Amniotic epithelial cell (primary cell): ENCODE measurements at places on chromosomes 1 and 21.

GRCh38 chr1:10210841-10211804 lies 753 bp downstream of the KIF1B start:
- peak; percentile 95 for DNase-seq

DNA sequence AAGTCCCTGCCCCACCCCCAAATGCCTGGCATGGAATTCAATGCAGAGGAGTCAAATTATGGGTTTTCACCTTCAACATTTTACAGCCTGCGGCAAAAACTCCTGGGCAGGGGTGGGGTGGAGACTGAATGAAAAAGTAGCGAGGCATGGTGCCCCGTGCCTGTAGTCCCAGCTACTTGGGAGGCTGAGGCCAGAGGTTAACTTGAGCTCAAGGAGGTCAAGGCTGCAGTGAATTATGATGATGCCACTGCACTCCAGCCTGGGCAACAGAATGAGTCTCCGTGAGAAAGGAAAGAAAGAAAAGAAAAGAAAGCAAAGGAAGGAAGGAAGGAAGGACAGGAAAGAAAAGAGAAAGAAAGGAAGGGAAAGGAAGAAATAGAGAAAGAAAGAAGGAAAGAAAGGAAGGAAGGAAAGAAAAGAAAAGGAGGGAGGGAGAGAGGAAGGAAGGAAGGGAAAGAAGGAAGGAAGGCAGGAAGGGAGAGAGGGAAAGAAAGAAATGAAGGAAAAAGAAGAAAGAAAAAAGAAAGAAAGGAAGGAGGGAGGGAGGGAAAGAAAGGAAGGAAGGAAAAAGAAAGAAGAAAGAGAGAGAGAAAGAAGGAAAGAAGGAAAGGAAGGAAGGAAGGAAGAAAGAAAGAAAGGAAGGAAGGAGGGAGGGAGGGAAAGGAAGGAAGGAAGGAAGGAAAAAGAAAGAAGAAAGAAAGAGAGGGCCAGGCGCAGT lies 11.1 kb downstream of the LEMD1 start:
- no peak for DNase-seq

- DNase-seq = no peak
Observed at GRCh38 chr1:16064536-16065268, 8.7 kb downstream of the FAM131C start.

GRCh38 chr1:36925251-36925650 lies 109.1 kb downstream of the GRIK3 start:
- DNase-seq = no peak

GRCh38 chr21:16377857-16378256 lies 648.1 kb downstream of the USP25 start:
- DNase-seq = no peak

- peak; percentile 58 for DNase-seq
Observed at GRCh38 chr1:212012034-212012740, 23.2 kb downstream of the INTS7 start.

DNA sequence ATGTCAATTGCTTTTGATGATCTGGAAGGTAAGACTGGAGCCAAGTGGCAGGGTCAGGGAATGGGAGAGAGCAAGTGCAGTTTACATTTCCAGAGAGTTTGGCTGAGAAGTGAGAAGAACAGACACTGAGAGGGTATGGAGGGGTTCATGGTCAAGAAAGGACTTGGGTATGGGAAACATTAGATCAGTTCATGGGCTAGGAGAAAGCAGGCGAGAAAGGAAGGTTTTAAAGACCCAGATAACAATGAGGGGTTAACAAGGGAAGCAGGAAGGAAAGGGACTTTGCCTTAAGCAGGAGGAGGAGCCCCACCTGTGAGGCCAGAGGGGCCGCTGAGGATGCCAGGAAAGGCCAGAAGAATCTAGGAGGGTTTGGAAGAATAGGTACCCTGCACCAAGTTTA lies 78.2 kb downstream of the DTL start:
- DNase-seq = no peak

- peak; percentile 89 for DNase-seq
Observed at GRCh38 chr1:225772848-225773247, 4.8 kb upstream of the SRP9 start.

DNA sequence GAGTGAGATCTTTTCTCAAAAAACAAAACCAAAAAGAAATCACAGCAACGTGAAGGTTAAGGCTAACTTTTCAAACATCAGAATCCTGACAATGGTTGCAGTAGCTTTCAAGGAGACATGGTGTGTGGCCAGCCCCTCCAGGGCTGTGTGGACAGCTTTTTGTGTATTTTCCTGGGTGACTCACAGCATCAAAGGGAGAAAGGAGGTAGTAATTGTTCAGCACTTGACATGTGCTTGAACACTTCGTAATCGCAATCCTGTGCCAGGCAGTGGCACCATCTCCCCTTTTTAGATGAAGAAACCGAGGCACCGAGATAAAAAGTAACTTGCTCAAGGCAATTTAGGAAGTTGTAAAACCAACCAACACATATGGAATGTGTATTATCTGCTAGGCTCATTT lies 10.3 kb downstream of the NBL1 start:
- DNase-seq = peak; percentile 85

DNA sequence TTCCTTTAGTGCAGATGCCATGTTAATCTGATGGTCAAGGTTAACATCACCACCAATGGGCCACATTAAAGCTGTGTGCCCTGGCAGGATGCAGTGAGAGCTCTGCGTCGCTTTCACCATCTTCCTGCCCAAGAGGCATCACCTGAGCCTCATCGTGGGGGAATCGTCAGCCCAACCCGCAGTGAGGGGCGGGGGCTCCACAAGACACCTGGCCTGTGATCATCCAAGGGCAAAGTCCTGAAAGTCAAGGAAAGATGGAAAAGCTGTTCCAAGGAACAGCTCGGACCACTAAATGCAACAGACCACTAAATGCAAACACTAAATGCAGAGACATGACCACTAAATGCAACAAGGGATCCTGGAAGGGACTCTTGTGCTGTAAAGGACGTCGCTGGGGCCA lies 49.9 kb downstream of the WDR4 start:
- no peak for DNase-seq

GRCh38 chr1:109634292-109634691 lies 14.7 kb downstream of the AMPD2 start:
- DNase-seq = no peak

- DNase-seq = no peak
Observed at GRCh38 chr21:43921571-43921978, 56.6 kb downstream of the AGPAT3 start.

GRCh38 chr1:239389703-239390102 lies 3.3 kb downstream of the CHRM3 start:
- no peak for DNase-seq

GRCh38 chr1:72678683-72679082 lies 396.3 kb upstream of the NEGR1 start:
- DNase-seq = no peak

- DNase-seq = no peak
Observed at GRCh38 chr1:82578086-82578726, 777.5 kb downstream of the ADGRL2 start.

DNA sequence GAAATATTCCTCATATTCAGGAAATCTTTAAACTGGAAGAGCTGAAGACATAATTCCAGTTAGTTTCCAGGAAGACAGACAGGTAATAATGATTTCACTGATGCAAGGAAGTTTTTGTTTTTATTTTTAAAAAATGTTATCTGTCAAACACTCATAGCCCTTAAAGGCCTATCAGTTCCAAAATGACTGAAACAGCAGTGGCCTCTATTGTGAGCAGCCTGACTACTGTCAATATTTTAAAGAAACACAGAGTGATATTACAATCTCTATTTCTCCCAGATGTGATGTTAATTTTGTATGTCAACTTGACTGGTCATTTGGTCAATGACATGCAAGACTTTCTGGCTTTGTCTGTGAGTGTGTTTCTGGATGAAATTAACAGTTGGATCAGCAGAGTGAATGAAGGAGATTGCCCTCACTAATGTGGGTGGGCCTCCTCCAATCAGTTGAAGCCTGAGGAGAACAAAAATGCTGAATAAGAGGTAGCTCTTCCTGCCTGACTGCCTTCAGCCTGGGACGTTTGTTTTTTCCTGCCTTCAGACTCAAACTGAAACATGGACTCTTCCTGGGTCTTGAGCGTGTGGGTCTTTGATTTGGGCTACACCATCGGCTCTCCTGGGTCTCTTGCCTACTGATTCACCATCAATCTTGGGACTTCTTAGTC lies 31.3 kb upstream of the SLC30A10 start:
- no peak for DNase-seq

DNA sequence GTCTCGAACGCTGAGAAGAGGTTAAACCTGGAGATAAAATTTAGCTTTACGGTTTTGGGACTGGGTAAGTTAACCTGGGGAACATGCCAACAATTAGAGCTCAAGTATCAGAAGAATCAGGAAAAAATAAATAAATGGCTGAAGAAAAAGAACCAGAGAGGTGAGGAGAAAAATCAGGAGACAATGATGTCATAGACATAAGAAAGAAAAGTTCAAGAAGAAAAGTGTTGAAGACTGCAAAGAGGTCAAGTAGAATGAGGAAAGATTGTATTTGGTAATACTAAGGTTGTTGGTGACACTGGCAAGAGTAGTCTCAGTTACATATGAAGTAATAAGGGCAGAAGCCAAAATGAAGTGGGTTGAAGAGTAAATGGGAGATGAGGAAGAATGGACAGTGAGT lies 26.0 kb downstream of the CDKN2C start:
- DNase-seq = no peak

DNA sequence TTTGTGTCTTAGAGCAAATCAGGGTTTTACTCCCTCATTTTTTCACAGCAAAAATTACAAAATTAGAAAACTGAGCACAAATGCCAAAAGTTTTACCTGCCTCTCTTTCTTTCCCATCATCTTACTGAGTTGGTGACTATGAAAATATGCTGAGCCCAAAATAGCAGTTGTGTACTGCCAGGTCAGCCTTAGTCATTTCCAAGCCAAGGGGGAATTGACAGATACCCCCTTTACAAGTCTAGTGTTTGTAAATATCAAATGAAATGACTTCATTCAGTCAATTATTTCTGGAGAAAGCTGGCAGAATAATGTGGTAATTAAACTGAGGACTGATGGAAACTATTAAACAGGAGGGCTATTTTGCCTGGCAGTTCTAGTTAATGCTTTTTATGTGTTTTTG lies 11.4 kb upstream of the GORAB start:
- no peak for DNase-seq

- DNase-seq = no peak
Observed at GRCh38 chr1:181100934-181101333, 12.4 kb downstream of the IER5 start.

DNA sequence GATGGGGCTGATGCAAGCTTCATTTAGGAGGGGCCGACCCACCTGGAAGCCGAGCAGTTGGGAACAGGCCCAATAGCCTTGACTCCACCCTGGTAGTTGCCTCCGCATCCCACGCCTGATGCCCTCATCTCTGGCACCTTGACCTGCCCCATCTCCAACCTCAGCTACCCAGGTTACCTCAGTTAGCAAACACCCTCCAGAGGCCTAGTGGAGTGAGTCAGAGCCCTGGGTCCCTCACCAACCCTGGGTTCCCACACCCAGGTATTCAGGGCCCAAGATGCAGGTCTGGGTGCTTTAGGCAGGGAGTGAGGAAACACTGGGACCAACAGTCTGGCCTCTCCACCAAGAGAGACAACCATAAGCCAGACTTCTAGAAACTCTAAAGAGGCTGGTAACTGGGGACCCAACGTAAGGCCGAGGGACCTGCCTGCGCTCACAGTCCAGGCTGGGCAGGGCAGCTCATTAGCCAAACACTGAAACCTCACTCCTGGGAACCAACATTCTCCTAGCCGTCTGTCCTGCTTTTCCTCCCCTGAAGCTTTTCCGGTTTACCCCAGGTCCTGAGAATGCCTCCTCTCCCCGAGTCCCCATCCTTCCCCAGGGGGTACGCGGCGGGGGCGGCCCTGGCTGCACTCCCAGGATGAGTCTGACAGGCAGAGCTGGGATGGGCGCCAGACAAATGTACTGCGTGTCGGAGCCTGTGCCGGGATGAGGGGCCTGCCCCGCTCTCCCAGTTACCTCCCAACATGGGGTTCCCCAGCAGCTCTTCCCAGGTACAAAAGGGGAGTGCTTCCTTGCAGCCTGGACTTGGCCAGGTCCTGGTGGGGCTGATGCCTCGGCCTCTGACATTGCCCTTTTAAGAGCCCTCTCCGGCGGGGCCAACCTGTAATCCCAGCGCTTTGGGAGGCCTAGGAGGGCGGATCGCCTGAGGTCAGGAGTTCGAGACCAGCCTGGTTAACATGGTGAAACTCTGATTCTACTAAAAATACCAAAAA lies 8.9 kb upstream of the CELSR2 start:
- peak; percentile 57 for DNase-seq

GRCh38 chr1:21543598-21543997 lies 34.4 kb downstream of the ALPL start:
- DNase-seq = no peak

- DNase-seq = peak; percentile 25
Observed at GRCh38 chr1:110187139-110187890, 22.8 kb upstream of the KCNC4 start.

GRCh38 chr1:215704089-215704860 lies 137.2 kb downstream of the KCTD3 start:
- peak; percentile 18 for DNase-seq

- no peak for DNase-seq
Observed at GRCh38 chr1:63713041-63713440, 60.8 kb upstream of the ROR1 start.

- peak; percentile 79 for DNase-seq
Observed at GRCh38 chr1:199463521-199464127, 563.9 kb upstream of the NR5A2 start.

DNA sequence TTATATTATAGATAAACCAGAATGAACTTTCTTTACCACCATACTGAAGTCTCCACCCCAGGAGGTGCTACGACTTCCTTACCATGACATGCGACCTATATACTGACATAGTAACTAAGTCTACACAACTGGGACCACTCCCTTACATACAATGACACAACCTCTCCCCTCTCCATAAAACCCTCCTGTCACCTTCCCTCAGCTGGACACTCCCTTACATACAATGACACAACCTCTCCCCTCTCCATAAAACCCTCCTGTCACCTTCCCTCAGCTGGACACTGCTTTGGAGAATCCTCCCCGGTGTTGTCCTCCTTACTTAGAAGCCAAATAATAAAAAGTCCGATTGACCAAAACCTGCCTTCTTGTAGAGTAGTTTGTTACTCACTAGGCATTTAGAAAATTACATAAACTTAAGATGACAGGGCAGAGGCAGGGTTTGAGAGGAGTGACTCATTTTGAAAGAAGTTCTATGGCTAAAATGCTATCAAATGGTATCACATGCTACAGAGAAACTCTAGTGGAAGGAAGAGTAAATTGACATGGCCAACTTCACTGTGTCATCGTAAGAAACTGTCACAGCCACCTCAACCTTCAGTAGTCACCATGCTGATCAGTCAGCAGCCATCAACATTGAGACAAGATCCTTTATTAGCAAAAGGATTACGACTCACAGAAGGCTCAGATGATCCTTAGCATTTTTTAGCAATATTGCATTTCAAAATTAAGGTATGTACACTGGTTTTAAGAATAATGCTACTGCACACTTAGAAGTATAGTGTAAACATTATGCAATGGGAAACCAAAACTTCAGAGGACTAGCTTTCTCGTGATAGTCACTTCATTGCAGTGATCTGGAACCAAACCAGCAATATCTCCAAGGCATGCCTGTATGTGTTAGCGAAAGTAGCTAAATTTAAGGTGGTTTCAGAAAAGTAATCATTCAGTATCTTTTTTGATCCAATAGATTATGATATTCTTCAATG lies 56.4 kb downstream of the AHCTF1 start:
- peak; percentile 77 for DNase-seq

GRCh38 chr1:225762002-225762441 lies 15.6 kb upstream of the SRP9 start:
- peak; percentile 36 for DNase-seq

- DNase-seq = no peak
Observed at GRCh38 chr1:171290621-171291020, 23.4 kb upstream of the FMO4 start.

- peak; percentile 93 for DNase-seq
Observed at GRCh38 chr1:224498574-224499170, 64.1 kb upstream of the WDR26 start.
